ENCODE measurements at places on chromosomes 5 and 9. TPM values are rescaled to one million over a fixed set of nuclear protein-coding genes. Genes with fewer than 3 reads are reported as not detected.

DNA sequence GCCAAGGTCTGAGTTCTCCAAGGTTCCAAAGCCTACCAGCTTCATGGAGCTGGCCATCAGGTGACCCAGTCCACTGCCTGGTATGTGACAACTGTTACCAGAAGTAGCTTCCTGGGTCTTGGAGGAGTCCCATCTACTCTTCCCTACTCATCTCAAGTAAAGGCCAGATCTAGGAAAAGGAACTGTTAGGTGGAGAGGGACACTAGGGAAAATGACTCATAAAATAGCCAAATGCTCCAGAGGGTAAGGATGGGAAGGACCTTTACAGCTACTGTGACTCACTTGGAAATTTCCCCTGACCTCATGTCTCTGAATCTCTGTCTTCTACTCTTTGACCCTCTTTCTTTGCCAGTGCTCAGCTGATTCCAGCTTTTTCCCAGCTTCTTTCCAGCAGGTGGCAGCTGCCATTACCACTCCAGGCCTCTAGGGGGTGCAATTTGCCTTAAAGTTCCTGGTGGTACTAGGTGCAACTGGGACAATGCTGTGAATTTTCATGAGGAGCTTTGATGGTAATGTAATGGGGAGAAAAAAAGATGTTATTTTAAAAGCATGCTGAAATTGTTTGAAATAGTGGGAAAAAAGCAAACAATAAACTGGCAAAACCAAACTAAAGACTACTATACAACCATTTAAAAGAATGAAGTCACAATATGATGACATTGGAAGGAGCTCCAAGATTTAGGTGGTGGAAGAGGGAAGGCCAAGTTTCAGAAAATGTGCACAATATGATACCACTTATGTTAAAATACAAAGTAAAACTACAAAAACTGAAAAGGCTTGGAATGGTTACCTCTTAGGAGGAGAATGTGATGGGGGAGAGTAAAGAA is 27.1 kb upstream of the MYORG start:
- DNase-seq = peak; percentile 68

Gene SOX30
- total RNA-seq = not detected

DNA sequence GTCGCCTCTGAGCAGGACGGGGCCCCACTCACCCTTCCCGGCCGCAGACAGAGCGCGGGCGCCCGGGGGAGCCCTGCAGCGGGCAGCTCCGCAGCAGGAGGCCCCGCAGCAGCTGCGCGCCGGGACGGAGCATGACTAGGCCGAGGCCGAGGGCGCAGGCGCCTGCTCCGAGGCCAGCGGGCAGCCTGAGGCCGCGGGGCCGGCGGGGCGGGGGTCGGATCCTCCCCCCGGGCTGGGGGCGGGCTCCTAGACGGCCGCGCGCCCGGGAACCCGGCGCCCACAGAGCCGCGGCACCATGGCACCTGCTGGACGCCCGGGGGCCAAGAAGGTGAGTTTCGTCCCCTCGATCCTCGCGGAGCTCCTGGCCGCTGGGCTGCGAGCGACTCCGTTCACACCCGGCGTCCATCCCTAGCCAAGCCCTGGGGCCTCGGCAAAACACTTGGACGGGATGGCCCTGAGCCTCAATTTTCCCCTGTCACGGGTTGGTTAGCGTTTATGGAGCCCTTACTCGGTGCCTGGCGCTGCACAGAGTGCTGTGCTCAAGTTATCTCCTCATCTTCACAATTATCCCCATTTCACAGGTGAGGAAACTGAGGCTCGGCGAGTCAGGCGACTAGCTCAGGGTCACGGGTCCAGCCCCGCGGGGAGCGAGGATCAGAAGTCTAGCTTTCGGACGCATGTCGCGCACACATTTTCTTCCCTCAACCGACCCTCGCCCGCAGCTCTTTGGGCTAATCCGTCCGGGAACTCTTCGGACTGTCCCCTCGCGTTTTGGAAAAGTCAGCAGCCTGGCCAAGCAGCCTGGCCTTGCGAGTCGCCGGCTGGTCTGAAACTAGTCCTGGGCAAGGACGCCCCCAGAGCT is at the start of the genes BHMT2 and DMGDH:
TSS of gene BHMT2 (plus strand) at position 280 of the 862 bp plus-strand sequence. CDS start at position 296, 16 bp downstream.
TSS of gene DMGDH (minus strand) at position 187 of the 862 bp plus-strand sequence. CDS start at position 133, 54 bp downstream.
- DNase-seq = peak; percentile 9

DNA sequence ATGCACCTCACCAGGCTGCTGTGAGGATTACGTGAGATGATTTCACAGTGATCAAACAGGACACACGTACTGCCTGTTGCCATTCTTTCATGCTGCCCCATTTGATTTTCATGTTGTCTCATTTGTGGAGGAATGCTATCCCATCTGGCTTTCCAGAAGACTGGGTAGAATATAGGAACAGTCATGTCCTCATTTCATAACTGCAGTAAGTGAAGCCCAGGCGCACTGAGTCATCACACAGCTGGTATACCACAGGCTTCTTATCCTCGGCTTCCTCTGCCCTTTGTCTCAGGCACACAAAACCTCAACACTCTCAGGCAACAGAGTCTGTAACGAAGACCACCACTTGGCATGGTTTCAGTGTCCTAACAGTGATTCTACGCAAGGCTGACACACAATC is 62.3 kb downstream of the LHFPL2 start:
- DNase-seq = peak; percentile 100

DNA sequence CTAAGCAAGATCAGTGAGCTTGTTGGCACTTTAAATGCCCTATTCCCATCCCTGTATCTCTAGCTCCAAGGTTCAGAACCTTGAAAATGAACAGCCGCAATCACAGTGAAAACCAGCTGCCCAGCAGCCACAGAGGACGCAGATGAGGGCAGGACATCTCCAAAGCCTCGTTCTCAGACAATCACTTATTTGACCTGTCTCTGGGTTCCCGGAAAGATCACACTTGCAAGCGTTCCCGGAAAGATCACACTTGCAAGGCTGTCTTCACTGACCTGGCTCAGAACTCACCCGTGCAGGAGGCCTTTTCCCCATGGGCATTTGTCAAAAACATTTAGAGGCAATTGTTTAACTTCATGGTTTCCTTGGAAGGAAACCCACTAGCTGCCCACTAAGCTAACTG is 25.7 kb downstream of the IPPK start:
- no peak for DNase-seq

DNA sequence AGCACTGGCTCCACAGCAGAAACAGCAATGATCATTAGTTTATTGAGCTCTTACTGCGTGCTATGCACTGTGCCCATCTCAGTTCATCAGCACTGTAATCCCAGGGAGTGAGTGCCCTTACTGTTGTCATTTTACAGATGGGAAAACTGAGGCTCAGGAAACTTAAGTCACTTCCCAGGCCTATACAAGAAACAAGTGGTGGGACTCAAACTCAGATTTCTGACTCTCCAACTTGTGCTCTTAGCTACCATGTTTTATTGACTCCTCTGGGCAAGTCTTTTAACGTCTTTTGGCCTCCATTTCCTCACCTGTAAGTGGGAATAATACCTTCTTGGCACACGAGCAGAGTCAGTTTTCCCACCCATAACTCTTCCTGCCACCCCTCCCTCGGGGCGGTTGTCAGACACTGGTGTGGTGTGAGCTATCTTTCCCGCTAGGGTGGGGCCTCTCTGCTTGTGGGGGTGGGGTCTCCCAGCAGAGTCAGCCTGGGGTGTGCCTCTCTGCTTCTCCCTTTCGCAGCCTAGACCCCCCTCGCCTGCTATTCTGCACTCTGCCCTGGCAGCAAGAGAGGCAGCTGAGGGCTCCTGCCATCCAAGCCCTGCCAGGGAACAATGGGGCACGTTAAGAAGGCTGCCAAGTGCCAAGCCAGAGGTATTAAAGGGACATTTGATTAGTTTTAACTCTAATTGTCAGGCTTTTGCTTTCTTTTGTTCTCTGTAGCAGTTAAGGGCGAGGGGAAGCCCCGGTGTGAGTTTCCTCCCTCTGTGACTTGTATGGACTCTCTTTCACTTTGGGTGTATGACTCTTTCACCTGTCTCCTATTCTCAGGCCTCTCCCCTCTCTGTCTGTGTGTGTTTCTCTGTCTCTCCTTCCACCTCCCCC is 12.1 kb downstream of the GALNT10 start:
- DNase-seq = no peak

DNA sequence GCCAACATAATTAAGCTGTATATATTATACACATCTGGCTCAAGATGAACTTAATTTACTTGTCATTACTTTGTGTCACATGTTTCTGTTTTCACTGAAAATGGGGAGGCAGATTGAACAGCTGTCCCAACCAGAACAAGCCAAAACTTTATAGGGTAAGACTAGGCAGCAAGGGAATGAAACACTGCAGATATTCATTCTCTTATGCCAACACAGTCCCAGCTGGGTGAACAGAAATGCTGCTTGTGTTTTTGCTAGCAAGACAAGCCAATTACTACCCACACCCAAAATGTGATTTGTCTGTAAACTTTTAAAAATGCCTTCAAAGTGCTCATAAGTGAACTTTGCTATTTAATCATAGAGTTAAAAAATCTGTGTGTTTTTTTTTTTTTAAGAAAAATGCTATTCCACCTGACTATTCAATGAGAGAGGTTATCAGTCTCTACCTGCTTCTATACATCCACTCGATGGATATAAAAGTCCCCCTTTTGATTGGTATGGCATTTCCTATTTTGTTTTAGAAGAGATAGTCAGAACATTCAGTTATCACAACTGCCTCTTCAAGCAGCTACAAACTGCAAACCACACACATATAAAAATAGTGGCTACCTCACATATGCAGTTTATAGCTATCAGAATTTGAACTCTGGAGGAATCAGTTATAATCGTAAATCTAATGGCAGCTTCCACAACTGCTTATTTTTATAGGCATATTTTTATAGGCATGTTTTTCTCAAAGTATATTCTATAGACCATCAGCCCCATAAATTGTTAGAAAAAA is 91.9 kb upstream of the PPP1R2B start:
- DNase-seq = no peak
